ENCODE measurements at places on chromosomes 3 and 15.

GRCh38 chr3:194382196-194382891, 12.8 kb upstream of the LRRC15 start:
- no peak for DNase-seq

GRCh38 chr3:66432767-66433521, 67.9 kb downstream of the LRIG1 start:
- no peak for DNase-seq

DNA sequence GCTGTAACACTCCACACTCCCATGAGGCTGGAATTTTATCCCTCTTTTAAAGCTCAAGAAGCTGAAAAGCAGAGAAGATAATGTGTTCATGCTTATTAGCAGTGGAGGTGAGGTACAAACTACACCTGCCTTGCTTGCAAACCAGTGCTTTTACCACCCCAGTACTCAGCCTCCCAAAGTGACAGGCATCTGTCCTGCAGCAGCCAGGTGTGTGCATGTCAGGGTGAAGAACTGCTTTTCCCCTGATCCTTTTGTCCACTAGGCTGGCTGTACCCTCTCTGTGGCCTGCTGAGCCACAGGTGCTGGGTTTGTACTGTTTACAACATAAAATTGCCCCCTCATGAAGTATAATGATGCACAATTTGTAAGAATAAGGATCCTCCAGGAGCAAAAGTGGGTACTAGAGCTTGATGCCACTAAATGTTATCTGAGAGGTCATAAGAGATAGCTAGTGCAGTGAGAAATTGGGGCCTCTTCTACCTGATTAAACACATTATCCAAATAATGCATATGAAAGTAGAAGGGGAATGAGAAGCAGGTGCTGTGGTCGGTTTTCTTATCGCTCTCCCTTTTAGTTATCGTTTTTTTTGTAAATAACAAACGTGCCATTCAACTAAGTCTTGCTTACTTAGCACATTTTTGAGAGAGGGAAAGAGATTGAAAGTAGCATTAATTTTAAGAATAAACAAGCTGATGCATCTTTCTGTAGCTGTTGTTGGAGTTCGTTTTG, 39.2 kb upstream of the GADL1 start:
- DNase-seq: no peak

DNA sequence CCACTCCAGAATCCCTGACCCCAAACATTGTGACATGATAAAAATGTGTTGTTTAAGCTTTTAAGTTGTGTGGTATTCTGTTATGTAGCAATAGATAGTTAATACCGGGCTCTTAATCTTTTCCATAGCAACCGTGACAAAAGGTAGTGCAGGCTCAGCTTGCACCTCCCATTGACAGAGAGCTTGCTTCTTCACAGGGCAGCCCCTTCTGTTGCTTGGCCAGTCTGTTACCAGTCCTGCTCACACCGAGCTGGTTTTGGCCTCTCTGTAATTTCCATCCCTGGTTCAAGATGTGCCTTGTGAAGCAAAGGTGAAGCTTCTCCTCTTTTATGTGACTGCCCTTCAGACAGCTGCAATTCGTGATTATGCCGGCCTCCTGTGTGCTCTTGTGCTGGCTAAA, 86.9 kb downstream of the CRYGS start:
- DNase-seq: no peak

GRCh38 chr15:76235186-76235826, 76.0 kb downstream of the ETFA start:
- DNase-seq: no peak

DNA sequence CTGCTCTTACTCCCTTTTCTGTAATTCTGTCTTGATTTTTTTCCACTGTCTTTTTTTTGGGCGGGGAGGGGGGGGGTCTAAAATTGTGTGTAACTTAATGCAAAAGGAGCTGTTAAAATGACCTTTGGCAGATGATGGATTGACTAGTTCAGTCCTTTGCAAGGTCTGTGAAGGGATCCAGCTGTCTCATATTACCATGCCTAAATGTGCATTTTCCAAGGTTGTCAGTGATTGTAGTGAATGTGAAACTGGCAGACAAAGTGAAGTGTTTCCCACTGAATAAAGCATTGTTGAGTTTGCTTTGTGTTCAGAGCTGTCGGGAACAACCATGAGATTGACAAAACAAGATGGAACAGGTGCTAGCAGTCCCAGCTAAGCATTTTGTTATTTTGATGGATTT, 110.1 kb upstream of the SKOR1 start:
- DNase-seq: no peak

- DNase-seq: no peak
Measured at GRCh38 chr3:9935966-9936510, 2.4 kb downstream of the CRELD1 start.

DNA sequence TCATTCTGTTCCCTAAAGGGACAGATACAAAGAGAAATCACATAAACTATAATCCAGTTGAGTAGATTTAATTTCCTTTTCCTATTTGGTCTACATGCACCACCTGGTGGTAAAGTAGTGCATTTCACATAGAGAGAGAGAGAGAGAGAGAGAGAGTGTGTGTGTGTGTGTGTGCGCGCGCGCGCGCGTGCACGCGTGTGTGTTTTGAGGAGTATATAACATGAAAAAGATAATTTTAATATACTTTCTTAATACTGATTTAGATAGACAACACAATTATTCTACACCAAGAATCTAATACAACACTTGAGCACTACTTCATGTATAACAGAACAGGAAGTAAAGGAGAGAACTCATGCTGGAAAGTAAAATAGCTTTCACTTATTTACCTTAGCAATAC, 1.1 kb upstream of the FGF7 start:
- peak; percentile 6 for DNase-seq

GRCh38 chr3:66253790-66254620, 33.2 kb downstream of the SLC25A26 start:
- DNase-seq: no peak

GRCh38 chr3:68373727-68374126, 558.6 kb downstream of the TAFA4 start:
- no peak for DNase-seq

GRCh38 chr3:98680723-98681122, 82.4 kb upstream of the ST3GAL6 start:
- no peak for DNase-seq

- no peak for DNase-seq
Measured at GRCh38 chr15:89649013-89649625, 6.1 kb downstream of the KIF7 start.

- no peak for DNase-seq
Measured at GRCh38 chr15:97858296-97858695, 102.2 kb upstream of the ARRDC4 start.

DNA sequence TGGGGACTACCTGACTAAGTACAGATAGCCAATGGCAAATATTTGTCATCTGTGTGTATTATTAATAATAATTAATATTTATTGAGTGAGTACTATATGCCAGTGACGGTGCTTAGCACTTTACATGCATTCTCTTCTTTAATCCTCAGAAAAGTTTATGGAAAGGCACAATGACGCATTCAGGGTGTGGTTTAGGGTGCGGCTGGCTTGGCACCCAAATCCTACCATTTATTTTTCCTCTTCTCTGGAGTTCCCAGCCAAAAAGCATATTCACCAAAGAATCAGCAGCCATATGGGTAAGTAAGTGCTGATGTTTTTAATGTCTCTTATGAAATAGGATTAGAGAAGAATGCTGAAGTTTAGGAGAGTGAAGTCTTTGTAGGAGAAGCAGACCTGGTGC, 140.4 kb upstream of the TP63 start:
- DNase-seq: no peak
